RKO (cell line): ENCODE measurements at places on chromosomes 5 and 9.

DNA sequence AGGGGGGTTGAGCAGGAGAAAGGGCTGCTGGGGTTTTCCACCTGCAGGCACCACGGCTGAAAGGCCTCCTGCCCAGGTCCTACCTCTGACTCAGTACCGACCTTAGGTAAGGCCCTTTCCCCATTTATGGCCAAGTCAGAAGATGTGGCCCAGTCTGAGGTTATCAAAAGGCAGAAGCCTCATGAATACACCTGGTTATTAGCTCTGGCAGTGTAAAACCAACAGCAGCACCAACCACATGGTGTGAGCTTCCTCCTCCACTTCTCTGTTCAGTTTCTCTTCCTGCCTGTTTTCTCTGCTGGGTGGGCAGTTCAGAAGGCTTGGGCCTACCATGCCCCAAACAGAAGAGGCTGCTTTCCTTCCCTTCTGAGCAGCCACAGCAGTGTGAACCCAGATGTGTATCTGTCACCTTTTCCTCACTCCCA lies 86.9 kb downstream of the UGCG start:
- DNase-seq, result no peak

DNA sequence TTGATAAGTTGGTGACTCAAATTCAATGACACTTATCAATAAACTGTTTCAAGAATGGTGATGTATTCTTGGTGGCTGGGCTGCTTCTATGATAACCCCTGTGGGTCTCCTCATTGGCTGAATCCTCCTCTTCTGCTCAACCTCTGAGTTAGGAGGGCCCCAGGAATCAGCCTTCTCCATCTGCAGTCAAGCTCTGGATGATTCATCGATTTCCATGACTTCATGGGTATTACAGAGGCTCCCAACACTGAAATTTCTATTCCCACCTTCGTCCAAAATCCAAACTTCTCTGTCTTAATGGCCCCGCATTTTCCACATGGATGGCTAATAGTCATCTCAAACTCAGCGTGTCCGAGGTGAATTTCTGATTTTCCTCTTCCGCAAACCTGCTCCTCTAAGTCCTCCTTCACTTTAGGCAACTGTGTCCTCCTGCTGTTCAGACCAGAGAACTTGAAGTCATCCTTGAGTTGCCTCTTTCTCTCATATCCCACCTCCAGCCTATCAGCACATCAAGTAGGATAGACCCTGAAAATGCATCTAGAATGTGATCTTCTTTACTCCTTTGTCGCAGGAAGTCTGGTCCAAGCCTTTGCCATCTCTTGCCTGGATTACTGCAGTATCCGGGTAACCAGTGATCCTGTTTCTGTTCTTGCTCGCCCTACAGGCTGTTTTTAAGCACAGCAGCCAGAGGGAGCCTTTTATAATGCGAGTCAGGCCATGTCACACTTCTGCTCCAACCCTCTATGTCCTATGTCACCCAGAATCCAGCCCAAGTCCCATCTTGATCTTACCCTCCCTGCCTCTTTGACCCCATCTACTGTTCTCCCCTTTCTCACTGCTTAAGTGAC lies 41.4 kb upstream of the IL7R start:
- peak; percentile 50 for DNase-seq

DNA sequence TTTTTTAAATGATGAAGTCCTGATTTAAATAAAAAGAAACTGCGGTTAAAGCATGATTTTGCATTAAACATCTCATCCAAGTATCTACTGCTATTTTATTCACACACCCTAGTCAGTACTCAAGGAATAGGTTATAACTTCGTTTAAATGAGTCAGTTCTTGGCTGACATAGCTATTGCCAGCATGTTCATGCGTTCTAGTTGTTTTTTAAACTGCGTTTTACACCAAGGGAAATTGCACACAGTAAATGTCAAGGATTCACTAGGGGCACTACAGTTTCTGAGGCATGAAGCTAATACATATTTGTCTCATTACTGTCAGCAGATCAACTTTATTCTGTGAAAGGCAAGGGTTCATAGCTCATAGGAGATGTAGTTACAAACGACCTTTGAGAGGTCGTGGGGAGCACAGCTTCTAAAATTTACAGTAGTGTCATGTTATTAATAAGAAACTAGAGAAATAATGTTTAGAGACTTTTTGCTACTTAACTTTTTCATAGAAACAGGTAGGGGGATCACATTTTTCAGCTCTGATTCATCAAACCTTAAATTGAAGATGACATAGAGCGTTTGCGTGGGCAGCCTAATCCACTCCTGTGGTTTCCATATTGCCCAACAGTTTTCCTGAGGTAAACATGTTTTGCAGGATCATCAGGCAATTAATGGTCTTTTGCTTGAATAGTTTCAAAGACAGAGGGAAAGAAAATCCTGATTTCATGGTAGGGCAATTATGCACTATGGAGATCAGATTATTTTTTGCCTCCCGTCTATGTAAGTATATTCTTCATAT lies 2222.7 kb upstream of the WWC1 start:
- no peak for DNase-seq

GRCh38 chr5:4553978-4554377 lies 586.2 kb upstream of the ADAMTS16 start:
- no peak for DNase-seq
